IMR-90 (cell line): ENCODE measurements at places on chromosomes 5 and 9. TPM values are rescaled to one million over a fixed set of nuclear protein-coding genes. Genes with fewer than 3 reads are reported as not detected.

Gene STK32A
- polyA plus RNA-seq: 0.03 and 0.12 TPM in 2 replicates

Gene HACD4
- 1.5 and 1.9 TPM in 2 replicates for polyA plus RNA-seq

Gene ADRB2
- polyA plus RNA-seq: 1.6 and 2.7 TPM in 2 replicates

Gene NRARP
- polyA plus RNA-seq: 0.15 and 0.39 TPM in 2 replicates

Gene SLC36A3
- polyA plus RNA-seq: not detected in 2 replicates

Gene OSMR
- 39.6 and 48.7 TPM in 2 replicates for polyA plus RNA-seq

Gene PSMD5
- polyA plus RNA-seq: 23.1 and 26.1 TPM in 2 replicates

DNA sequence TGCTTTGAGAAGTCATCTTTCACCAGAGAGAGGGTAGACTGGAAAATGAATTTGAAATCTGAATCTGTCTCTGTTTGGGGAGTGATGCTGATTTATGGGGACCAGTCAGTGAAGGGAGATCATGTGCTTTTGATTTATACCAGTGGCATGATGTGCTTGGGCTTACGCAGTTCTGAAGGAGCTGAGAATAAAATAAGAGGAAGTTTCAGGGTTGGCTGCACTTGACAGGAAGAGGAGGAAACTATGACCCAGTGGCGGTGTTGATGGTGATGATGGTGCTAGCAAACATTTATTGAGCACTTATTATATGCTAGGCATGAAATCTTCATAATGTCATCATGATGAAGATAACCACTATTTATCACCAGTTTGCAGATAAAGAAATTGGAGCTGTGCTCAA, 136.4 kb upstream of the GLRA1 start:
- H3K4me1 ChIP-seq: no peaks in the 10 kb centered on the region
- no peaks in the 10 kb centered on the region for H3K36me3 ChIP-seq
- no peak overlapping the region for H3K4me3 ChIP-seq
- DNase-seq: no peak

- peaks cover 3% of the 10 kb centered on the region; the same call in 1 of the 2 replicates for H3K4me1 ChIP-seq
- no peaks in the 10 kb centered on the region for H3K36me3 ChIP-seq
- peak; percentile 81 for DNase-seq
- no peak overlapping the region for H3K27ac ChIP-seq
Observed at GRCh38 chr9:37027582-37028419, 6.3 kb downstream of the PAX5 start.

GRCh38 chr5:98735806-98736507, 37.5 kb upstream of the RGMB start:
- H3K4me3 ChIP-seq: no peak overlapping the region
- peak overlapping the region; percentile 71; the same call in 1 of the 2 replicates for H3K27ac ChIP-seq
- H3K27me3 ChIP-seq: no peaks in the 10 kb centered on the region
- H3K4me1 ChIP-seq: peaks cover 4% of the 10 kb centered on the region; the same call in 1 of the 2 replicates

- H3K4me1 ChIP-seq: 0 out of 2 replicates have a peak, but pooled peaks cover 2% of the 10 kb centered on the region
- DNase-seq: no peak
- H3K27ac ChIP-seq: no peak overlapping the region
- H3K36me3 ChIP-seq: no peaks in the 10 kb centered on the region
- H3K4me3 ChIP-seq: no peak overlapping the region
Observed at GRCh38 chr5:158699298-158699880, 400.3 kb downstream of the EBF1 start.

DNA sequence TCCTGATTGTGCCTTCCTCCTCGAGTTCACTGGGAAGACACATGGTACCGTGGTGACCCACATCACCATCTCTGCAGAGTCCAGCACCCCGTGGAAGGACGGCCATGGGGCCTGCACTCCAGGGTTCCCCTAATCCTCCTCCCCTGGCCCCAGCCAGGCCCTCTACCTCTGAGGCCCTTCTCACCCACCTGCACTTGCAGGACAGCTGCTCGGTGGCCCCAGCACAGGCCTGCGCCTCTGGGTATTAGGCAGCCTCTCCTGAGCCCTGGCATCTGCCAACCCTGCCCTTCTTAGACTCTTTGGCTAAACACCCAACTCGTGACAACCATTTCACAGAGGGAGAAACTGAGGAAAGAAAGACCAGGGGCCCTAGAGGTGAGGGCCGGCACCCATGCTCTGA, 28.9 kb upstream of the CPLX2 start:
- peaks cover 4% of the 10 kb centered on the region; the same call in 1 of the 2 replicates for H3K4me1 ChIP-seq
- H3K4me3 ChIP-seq: no peak overlapping the region
- no peak for DNase-seq
- H3K27me3 ChIP-seq: peaks cover 1% of the 10 kb centered on the region; the same call in 1 of the 2 replicates

DNA sequence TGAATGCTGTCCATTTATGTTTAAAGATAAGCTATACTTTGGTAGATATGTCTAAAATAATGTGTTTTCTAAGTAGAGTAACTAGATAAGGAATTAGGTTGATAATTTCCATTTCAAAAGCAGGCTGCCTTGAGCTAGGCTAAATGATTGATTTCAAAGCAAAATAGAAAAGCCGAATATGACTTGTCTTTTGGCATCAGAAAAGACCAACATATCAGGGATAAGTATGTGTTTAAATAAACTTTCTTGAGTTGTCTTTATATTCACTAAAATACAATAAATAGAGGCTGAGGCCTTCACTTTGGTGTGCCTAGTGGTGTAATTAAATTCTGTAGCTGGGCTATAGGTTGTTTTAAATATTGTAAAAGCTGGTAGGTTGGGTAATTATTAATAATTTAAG, 569.0 kb downstream of the TAF11L14 start:
- no peak overlapping the region for H3K4me3 ChIP-seq
- H3K4me1 ChIP-seq: no peaks in the 10 kb centered on the region
- no peaks in the 10 kb centered on the region for H3K36me3 ChIP-seq
- DNase-seq: no peak

DNA sequence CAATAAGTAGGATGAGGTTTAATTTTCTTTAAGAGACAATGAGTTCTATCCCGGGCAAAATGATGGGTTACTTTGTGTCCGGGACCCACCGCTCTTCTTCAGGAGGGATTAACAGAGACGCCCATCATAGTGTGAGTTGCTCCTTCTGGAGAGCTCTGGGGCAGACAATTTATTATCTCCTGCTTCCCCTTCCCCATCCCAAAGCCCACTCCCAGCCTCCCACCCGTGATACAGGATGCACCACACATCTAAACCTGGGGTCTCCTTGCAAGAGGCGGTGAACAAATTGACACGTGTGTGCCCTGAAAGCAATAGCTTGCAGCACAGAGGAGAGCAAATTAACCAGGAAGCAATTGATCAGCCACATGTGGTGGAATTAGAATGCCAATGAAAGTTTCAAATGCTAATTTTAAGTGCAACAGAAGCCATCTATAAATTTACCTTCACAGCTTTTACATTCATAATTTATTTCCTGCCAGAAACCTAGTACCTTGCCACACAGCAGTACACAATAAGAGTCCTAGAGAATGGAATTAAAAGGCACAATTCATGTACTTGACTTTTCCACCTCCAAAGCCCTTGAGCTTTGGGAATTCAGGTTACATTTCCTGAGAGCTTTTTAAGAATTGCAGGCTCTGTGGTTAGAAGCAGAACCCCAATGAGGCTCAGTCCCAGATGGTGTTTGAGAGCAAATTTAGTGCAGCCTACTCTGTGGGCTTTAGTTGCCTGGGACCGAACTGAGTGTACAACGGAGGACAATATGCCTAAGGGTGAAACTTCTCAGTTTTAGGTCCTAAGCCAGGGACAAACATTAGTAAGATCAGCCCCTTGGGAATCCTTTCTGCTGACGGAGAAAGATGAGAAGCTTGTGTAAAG, 399.6 kb downstream of the MED10 start:
- no peak overlapping the region for H3K27ac ChIP-seq
- H3K4me3 ChIP-seq: no peak overlapping the region
- DNase-seq: no peak
- no peaks in the 10 kb centered on the region for H3K27me3 ChIP-seq
- no peaks in the 10 kb centered on the region for H3K36me3 ChIP-seq
- H3K4me1 ChIP-seq: no peaks in the 10 kb centered on the region

- no peak overlapping the region for H3K4me3 ChIP-seq
- no peak for DNase-seq
- H3K36me3 ChIP-seq: no peaks in the 10 kb centered on the region
- peaks cover 10% of the 10 kb centered on the region for H3K4me1 ChIP-seq
Observed at GRCh38 chr9:35920051-35920620, 10.8 kb downstream of the SPAAR start.

DNA sequence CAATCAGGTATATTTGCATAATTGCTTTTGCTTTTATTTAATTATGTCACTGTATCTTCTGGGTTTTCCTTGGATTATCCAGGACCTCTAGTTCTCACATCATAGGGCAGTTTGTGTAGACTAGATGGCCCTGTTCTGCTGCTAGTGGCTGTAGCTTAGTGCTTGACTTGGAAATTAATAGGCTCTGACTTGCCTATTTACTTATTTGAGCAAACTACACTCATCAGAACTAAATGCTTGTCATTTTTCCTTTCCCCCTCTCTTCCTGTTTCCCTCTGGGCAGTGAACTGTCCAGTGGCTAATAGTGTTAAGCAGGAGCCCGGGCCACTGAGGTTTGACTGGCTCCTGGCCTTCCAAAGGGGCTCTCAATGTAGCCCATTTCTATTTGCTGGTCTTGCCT, 135.7 kb downstream of the MAN2A1 start:
- peaks cover 2% of the 10 kb centered on the region; the same call in 1 of the 2 replicates for H3K4me1 ChIP-seq
- H3K36me3 ChIP-seq: peaks cover 2% of the 10 kb centered on the region; the same call in 1 of the 2 replicates
- H3K4me3 ChIP-seq: no peak overlapping the region
- H3K27ac ChIP-seq: no peak overlapping the region
- peak; percentile 43 for DNase-seq

DNA sequence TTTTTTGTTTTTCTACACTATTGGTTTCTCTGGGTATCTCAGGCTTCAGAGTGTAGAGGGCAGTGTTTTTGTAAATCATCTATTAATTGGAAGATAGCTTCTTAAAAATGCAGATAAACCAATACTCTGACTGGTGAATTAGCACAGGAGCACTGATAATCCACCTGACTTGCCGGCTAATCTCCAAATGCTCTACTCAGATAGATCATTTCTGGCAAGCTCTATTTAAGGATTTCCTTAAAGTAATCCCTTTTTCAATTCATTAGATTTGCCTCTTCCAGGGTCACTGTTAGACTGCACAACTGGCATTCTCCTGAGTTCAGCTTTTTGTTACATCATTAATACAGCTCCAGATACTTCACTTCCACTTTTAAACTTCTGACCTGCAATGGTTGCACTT, 1390.3 kb upstream of the NUDT12 start:
- H3K4me3 ChIP-seq: no peak overlapping the region
- H3K27me3 ChIP-seq: no peaks in the 10 kb centered on the region
- no peaks in the 10 kb centered on the region for H3K4me1 ChIP-seq
- no peaks in the 10 kb centered on the region for H3K36me3 ChIP-seq

- no peaks in the 10 kb centered on the region for H3K36me3 ChIP-seq
- no peaks in the 10 kb centered on the region for H3K4me1 ChIP-seq
- H3K27me3 ChIP-seq: peaks cover 75% of the 10 kb centered on the region
- H3K4me3 ChIP-seq: no peak overlapping the region
- H3K27ac ChIP-seq: no peak overlapping the region
- DNase-seq: no peak
Observed at GRCh38 chr9:114131808-114132549, 23.4 kb upstream of the COL27A1 start.

DNA sequence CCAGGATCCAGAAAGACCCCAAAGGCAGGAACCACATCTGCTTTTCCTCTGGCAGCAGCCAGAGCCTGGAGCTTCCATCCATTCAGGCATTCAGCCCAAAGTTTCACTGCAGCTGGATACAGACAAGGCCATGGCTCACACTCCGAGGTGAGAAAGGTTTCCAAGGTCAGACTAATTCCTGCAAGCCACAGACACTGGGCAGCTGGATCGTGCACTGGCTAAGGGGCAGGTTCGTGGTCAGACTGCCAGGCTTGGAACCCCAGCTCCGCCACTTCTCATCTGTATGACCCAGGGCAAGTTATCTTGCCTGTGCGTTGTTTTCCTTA, 36.9 kb downstream of the SPOCK1 start:
- H3K27ac ChIP-seq: no peak overlapping the region
- no peaks in the 10 kb centered on the region for H3K36me3 ChIP-seq
- H3K4me3 ChIP-seq: no peak overlapping the region
- H3K4me1 ChIP-seq: no peaks in the 10 kb centered on the region
- DNase-seq: no peak

DNA sequence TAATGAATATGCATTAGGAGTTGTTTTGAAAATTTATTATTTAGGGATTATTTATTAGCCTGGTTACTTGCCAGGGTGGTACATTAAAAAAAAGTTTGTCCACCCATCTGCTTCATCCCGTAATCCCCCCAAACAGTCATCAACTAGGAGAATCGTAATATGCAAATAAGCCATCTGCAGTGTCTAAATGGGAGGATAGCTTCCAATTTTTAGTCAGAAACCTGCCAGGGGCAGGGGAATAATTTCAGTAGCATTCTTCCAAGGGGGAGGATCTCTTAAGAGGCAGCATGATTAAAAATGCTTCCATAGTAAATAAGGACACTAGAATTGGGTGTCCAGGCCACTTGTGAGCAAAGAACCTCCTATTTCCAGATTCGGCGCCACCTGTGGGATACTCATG, 43.3 kb downstream of the SH3GL2 start:
- H3K36me3 ChIP-seq: no peaks in the 10 kb centered on the region
- H3K27ac ChIP-seq: no peak overlapping the region
- H3K4me1 ChIP-seq: peaks cover 2% of the 10 kb centered on the region; the same call in 1 of the 2 replicates
- no peak for DNase-seq

GRCh38 chr9:70805949-70806348, 315.5 kb downstream of the TRPM3 start:
- no peak for DNase-seq
- H3K4me3 ChIP-seq: no peak overlapping the region
- H3K27ac ChIP-seq: no peak overlapping the region
- no peaks in the 10 kb centered on the region for H3K27me3 ChIP-seq
- H3K4me1 ChIP-seq: no peaks in the 10 kb centered on the region

- H3K4me1 ChIP-seq: peaks cover 62% of the 10 kb centered on the region
- no peaks in the 10 kb centered on the region for H3K27me3 ChIP-seq
- no peak overlapping the region for H3K4me3 ChIP-seq
Observed at GRCh38 chr5:150505041-150505511, 2.9 kb upstream of the NDST1 start.

DNA sequence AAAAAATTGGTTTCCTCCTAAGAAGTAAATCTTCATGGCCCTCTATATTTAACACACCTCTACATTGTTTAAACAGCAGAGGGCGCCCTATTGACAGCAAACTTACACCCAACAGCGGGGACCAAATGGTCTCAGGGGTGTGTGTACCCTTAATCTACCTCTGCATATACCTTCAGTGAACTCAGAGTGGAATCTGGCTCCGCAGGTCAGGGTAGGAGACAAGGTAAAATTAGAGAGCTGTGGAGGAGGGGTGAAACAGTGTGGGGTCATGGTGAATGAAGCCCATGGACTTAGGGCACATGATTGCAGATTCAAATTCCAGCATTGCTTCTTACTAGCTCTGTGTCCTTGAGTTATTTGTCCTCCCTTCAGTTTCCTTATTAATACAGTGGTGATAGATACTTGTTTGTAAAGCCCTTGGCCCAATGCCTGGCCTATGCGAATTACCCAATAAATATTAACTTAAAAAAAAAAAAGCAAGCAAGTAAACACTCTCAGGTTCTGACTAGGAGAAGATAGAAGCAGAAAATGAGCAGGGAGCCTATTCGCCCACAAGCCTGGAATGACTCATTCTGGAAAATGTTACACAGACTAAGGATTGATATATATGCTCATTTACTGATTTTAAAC, 122.9 kb downstream of the CAVIN4 start:
- no peak overlapping the region for H3K27ac ChIP-seq
- H3K36me3 ChIP-seq: no peaks in the 10 kb centered on the region

- H3K27ac ChIP-seq: no peak overlapping the region
- no peak for DNase-seq
- H3K27me3 ChIP-seq: peaks cover 19% of the 10 kb centered on the region; the same call in 1 of the 2 replicates
- no peaks in the 10 kb centered on the region for H3K36me3 ChIP-seq
- no peak overlapping the region for H3K4me3 ChIP-seq
- no peaks in the 10 kb centered on the region for H3K4me1 ChIP-seq
Observed at GRCh38 chr5:176553260-176554085, 4.3 kb downstream of the CDHR2 start.

- H3K4me1 ChIP-seq: peaks cover 2% of the 10 kb centered on the region
- H3K27me3 ChIP-seq: no peaks in the 10 kb centered on the region
- no peaks in the 10 kb centered on the region for H3K36me3 ChIP-seq
- H3K4me3 ChIP-seq: no peak overlapping the region
- DNase-seq: no peak
Observed at GRCh38 chr5:120382833-120383232, 81.3 kb upstream of the PRR16 start.
